C1 segment of cervical spinal cord (tissue), 14 donors: ENCODE measurements at places on chromosomes 12 and 14.

DNA sequence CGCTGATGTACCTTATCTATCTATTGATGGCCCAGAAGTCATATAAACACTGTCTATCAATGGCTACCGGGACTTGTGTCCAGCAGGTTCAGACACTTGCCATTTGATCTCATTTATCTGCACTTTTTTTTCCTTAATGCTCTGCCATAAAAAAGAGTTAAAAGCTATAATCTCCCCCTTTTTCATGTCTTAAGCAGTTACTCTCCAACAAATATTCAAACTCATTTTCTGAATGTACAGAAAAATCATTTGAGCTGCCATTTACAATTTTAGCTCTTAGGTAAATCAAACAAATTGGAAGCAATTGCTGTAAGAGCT is 101.4 kb downstream of the SLC8A3 start:
- DNase-seq, result no peak

GRCh38 chr12:6826734-6827436 is 1.3 kb upstream of the P3H3 start:
- DNase-seq, result no peak

DNA sequence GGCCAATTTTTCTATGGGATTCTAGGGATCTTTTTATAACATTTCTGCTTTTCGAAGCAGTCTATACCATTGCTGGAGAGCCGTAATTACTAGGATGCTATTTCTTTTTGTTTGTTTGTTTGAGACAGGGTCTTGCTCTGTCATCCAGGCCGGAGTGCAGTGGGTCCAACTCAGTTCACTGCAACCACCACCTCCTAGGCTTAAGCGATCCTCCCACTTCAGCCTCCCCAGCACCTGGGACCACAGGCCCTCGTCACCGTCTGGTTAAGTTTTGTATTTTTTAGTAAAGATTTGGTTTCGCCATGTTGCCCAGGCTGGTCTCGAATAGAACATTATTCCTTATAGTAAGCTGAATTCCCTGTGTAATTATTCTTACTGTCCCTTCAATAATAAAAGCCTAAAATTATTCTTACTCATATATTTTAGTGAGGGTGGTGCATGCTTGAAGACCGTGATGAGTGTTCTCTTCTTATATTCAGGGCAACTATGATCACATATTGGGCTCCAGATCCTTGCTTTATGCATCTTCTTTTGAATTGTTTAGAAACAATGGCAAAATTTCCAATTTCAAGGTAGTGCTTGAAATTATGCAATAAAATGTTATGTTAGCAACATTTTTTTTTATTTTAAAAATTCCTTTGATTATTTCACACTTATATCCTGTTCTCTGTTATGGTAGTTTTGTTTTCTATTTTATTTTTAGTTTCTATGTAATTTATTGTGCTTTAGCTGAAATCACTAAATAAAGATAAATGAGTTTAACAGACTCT is 66.2 kb downstream of the CRADD start:
- DNase-seq, result no peak

DNA sequence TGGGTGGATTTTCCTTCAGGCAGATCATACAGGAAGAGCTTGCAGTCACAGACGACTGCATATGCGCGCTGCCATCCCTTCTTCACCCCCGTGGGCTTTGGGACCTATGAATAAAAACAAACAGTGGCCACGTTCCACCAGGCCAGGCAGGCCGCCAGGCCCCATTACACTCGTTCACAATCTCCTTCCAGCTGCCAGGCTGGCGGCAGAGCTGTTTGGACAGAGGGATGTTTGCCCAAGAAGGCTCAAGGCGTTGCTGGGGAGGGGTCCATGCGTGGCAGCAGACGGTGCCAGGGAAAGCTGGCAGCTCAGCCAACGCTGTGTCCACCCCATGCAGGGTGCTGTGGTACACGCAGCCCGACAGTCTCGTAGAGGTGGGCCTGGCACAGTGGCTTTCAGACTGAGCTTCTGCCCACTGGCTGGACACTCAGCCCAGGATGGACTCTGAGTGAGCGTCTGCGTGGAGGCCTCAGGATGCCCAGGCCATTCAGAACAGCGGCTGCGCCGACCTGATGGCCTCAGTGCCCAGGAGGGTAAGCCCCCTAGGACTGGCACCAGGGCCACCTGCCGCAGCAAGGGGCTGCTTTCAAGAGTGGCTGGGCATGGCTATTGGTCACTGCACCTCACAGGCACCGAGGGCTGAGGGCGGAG is 27.5 kb downstream of the AMN start:
- DNase-seq, result peak; percentile 44

GRCh38 chr12:113232840-113233585 is 11.7 kb downstream of the TPCN1 start:
- no peak for DNase-seq

DNA sequence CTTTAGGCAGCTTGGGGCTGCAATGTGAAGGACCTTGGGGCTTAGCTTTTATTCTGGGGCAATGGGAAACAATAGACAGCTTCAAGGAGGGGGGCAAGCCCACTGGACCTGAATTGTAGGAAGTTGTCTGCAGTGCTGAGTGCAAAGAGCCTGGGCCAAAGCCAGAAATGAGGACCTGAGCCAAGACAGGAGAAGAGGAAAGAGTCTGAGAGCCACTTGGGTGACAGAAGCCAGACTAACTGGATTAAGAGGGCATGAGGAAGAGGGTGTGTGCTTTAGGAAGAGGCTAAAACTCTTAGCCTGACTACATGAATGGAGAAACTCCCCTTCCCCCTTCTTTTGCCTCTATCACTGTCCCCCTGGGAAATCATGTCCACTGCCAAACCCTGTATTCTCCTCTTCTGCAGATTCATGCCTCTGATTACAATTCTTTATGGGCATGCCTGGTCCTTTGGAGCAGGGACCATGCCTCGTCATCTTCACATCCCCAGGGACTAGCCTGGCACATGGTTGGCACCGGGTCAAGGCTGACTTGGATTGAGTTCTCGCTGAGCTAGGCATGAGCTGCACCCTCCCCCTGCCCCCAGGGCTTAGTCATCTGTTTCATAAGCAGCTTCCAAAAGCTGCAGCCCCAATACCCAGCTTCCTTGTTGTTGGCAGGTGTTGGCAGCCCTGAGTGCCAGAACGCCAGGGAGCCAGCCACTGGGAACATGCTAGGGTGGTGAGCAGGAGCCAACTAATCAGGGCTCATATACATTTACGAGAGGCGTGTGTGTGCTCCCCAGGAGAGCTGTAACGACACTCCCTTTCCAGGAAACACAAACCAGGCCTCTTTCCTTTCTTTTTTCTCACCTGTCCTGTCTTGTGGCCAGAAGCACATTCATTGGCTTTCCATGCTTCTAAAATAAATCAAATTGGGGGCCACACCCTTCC is 27.7 kb upstream of the JDP2 start:
- DNase-seq, result no peak

DNA sequence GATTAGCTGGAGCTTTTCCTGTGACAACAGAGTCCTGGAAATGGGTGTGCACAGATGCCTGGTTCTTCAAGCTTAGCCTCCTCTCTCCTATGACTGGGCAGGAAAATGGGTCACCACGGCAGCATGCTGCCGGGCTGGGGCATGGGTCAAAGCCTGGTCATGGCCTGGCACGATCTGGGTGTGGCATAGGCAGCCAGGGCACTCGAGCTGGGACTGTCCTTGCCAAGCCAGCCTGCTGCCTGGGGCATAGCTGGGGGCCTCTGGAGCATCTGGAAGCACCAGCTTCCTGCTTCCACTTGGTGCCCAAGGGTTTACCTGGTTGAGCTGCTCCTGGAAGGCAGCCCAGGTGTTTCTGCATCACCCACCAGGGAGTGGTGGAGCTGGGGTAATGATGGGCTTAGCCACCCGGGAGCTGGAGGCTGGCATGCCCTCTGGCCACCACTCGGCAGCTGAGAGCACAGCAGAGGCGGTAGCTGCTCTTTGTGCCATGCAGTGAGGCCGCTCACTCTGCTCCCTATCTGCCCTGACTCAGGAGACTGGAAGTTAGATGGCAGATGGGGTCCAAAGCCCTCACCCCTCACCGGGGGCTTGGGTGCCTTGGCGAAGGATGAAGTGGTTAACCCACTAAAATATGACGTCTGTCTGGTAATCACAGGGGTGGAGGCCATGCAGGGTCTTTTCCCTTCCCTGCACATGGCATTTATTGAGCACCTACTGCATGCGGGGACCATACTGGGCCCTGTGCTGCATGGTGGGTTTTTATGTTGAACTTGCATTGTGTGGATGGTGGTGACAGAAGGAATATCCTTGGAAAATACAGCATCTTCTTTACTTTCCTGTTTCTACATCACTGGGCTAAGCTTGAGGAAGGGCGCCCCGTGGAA is 1.7 kb downstream of the OTUB2 start:
- DNase-seq, result no peak

GRCh38 chr14:71414631-71415403 is 507.6 kb downstream of the PCNX1 start:
- no peak for DNase-seq

- DNase-seq, result no peak
These were observed 75.9 kb upstream of the DHRS4 start for GRCh38 chr14:23877538-23878180.

- no peak for DNase-seq
These were observed 901.7 kb downstream of the LRFN5 start for GRCh38 chr14:42508209-42508946.
